ENCODE measurements at places on chromosomes 5 and 9.

DNA sequence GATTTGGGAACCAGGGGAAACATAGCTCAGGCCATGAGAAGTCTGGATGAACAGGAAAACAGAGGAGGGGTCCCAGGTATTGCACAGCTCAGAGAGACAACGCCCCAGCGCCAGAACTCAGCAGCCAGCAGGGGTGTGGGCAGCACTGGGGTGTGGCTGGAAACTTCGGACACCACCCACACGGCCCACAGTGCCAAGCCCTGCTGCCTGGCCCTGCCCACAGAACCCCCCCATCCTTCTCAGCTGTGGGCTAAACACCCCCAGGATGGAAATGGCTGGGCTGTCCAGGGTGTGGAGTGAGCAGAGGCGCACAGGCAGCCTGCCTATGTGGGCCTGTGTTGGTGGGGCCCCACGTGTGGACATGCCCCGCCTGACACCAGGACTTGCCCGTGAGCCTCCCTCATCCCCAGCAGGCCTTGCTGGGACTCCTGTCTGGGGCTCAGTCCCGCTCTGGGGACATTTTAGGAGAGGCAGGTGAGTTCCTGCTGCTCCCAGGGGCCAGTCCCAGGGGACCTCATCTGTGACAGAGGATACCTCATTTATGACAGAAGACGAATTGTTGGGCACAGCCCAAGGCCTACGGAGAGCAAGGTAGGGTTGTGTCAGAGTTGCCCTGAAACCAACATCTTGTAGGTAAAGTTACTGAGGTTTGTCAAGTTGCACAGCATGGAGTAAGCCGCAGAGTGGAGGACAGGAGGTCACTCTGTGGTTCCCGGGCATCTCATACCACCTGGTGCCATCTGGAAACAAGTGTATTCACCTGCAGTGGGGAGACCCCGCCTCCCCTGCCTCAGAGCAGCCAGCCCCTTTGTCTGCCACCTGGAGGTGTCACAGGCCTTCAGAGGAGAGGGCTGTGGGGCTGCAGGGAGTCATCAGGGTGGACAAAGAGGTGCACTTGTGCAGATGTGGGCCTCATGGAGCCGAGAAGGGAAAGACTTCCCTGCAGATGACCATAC lies 183.2 kb downstream of the AUH start:
- no peak for DNase-seq

DNA sequence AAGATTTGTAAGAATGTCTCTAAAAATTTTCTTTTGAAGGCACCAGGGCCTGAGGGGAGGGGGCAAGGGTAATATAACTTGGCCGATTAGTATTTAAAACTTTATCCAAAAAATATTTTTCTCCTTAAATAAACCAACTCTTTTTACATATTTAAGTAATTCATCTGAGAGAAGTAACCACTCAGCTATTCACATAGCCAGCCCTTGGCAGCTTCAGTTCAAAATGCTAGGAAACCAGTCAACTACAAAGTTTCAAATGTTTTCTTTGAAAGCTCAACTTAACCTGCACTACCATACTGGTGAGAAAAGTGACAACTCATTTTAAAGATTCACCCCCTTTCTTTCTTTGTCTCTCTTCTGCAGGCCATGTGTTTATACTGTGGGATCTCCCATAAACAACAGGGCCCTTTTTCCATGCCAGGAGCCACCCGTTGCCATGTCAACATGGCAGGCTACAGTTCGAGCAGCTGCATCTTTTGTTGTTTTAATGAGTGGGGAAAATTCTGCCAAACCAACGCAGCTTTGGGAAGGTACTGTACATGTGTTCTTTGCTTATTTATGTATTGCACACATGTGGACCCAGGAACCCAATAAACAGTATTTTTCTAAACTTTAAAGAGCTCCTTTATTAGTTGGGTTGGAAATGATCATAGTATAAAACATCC lies 46.3 kb downstream of the AOPEP start:
- no peak for DNase-seq

DNA sequence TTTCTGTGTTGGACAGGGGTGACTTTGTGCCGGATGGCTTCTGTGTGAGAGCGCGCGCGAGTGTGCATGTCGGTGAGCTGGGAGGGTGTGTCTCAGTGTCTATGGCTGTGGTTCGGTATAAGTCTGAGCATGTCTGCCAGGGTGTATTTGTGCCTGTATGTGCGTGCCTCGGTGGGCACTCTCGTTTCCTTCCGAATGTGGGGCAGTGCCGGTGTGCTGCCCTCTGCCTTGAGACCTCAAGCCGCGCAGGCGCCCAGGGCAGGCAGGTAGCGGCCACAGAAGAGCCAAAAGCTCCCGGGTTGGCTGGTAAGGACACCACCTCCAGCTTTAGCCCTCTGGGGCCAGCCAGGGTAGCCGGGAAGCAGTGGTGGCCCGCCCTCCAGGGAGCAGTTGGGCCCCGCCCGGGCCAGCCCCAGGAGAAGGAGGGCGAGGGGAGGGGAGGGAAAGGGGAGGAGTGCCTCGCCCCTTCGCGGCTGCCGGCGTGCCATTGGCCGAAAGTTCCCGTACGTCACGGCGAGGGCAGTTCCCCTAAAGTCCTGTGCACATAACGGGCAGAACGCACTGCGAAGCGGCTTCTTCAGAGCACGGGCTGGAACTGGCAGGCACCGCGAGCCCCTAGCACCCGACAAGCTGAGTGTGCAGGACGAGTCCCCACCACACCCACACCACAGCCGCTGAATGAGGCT lies at the start of gene ADRB2:
Gene ADRB2 (plus strand): TSS at position 559 of the 686 bp plus-strand sequence. CDS start 221 bp downstream, outside the sequence.
- peak; percentile 76 for DNase-seq

- DNase-seq = no peak
Observed at GRCh38 chr5:181186022-181186421, 19.0 kb downstream of the TRIM7 start.
